Stimulated activated CD8-positive, alpha-beta memory T cell treated with anti-CD3 and anti-CD28 coated beads, Interleukin-4, amount 100 ng/mL, for 24 hours (primary cell): ENCODE measurements at places on chromosomes 7 and 10.

GRCh38 chr7:144854839-144855424 lies 19.1 kb upstream of the TPK1 start:
- DNase-seq = no peak

GRCh38 chr7:158595068-158595467 lies 7.4 kb upstream of the PTPRN2 start:
- no peak for DNase-seq

GRCh38 chr7:1944619-1945210 lies 274.6 kb downstream of the ELFN1 start:
- DNase-seq = no peak

GRCh38 chr10:17179002-17179401 lies 22.5 kb downstream of the TRDMT1 start:
- DNase-seq = no peak

GRCh38 chr7:18421297-18422002 lies 74.1 kb upstream of the HDAC9 start:
- DNase-seq = no peak

GRCh38 chr7:140033036-140033435 lies 29.7 kb downstream of the PARP12 start:
- no peak for DNase-seq

DNA sequence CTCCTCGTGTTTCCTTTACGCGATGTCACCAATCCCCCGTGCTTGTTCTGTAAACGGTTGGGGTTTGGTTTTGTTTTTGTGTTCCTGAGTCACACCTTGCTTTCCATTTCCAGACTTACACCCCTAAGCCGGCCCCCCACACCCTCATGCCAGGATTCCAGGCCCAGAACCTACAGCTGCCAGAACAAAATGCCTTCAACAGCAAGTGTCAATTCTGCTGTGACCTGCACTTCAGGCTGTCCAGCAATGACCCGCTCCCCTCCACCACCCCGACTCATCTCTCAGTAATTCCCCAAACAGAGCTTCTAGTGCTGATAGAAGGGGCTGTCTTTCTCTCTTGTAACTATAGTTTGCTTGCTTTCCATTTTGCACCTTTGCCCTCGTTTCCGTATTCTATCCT lies 722.1 kb upstream of the CELF2 start:
- no peak for DNase-seq

DNA sequence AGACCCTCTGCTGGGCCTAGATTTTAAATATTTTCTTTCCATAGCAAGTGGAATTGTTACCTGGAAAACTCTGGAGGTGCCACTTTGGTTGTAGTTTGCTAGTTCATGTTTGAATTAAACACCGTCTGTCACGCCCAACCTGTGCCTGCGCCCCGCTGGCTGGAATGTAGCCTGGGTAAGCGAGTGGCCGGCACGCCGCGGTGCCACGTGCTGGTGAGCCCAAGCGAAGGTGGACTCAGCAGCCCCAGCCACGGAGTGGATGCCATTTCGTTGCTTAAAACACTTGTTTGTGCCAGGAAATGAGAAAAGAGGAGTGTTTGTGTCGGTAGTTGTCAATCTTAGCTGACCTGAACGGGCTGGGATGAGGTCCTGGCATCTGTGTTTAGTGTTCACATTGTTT lies 2.7 kb downstream of the GET4 start:
- no peak for DNase-seq

GRCh38 chr10:13224210-13224995 lies 9.8 kb downstream of the UCMA start:
- no peak for DNase-seq

- DNase-seq = no peak
These were observed 90.5 kb downstream of the WIPF3 start for GRCh38 chr7:29896685-29897411.

GRCh38 chr7:12638851-12639456 lies 48.5 kb upstream of the ARL4A start:
- DNase-seq = no peak

DNA sequence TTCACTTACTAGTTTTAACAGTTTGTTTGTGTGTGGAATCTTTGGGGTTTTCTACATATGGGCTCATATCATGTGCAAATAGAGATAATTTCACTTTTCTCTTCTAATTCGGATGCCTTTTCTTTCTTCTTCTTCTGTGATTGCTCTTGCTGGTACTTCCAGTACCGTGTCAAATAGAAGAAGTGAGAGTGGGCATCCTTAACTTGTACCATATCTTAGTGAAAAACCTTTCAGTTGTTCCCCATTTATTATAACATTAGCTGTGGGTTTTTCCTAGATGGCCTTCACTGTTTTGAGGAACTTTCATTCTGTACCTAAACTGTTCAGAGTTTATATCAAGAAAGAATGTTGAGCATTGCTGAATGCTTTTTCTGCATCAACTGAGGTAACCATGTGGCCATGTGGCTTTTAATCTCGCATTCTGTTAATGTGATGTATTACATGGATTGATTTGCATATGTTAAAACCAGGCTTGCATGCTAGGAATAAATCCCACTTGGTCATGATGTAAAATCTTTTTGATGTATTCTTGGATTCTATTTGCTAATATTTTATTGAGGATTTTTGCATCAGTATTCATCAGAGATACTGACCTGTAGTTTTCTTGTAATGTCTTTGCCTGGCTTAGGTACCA lies 78.7 kb downstream of the FAM107B start:
- no peak for DNase-seq

- DNase-seq = no peak
These were observed 10.6 kb downstream of the LRIT2 start for GRCh38 chr10:84214612-84215235.

DNA sequence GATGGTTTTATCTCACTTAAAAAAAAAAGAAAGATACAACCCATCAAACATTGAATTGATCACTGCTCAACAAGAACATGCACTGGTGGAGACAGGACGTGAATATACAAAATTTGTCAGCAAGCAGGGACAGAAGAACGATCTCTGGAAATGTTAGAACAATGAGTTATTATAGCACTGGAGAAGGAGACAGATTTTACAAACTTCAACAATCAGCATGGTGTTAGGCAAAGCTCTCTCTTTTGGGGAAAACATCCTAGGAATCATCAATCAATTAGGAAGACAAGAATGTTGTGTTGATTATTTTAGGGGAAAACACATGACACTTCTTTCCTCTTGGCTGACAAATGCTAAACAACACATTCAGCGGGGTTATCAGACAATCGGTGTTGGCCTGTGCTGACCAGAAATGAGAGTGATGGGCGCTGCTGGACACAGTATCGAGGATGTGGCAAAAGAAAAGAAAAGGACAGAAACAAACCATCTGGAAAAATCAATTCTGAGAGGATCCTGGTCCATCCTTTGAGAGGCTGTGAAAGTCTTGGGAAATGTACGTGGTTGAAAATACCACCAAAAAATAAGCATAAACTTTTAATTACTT lies 103.9 kb downstream of the RAPGEF5 start:
- DNase-seq = no peak

DNA sequence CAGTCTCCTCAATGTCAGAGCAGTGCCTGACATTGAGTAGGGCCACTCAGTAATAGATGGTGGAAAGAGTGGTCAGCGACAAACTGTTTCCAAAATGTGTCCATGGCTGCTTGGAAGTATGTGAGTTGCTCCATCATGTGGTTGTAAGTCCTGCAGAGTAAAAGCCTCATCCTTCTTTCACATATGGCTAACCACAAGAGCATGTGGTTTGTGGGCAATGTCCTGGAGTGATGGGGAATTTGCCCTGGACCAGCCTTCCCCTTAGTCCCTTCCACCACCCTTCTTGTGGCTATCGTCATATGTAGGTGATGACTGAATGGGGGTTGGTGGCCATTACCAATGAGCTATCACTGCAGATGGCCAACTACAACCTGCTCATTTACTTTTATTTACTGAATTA lies 33.0 kb upstream of the PLXNA4 start:
- no peak for DNase-seq

GRCh38 chr7:151984612-151985011 lies 28.4 kb downstream of the GALNTL5 start:
- DNase-seq = no peak

DNA sequence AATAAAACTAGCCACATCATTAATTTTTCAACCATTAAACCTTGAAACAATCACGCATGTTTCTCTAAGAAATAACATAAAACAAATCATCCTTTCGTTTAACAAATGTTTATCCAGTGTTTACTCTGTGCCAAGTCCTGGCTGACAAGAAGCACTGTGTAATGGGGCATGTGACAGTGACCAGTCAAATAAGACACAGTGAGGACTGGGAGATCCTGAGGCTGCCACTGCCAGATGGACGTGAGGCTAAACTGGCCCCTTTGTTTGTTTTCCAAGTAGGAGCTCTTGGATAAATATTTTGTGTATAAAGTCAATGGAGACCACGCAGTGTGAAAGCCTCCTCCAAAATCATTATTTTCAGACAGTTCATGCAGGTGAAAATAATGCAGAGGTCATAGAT lies 626.2 kb downstream of the SUGCT start:
- no peak for DNase-seq

GRCh38 chr10:75146780-75147179 lies 35.3 kb downstream of the SAMD8 start:
- no peak for DNase-seq

DNA sequence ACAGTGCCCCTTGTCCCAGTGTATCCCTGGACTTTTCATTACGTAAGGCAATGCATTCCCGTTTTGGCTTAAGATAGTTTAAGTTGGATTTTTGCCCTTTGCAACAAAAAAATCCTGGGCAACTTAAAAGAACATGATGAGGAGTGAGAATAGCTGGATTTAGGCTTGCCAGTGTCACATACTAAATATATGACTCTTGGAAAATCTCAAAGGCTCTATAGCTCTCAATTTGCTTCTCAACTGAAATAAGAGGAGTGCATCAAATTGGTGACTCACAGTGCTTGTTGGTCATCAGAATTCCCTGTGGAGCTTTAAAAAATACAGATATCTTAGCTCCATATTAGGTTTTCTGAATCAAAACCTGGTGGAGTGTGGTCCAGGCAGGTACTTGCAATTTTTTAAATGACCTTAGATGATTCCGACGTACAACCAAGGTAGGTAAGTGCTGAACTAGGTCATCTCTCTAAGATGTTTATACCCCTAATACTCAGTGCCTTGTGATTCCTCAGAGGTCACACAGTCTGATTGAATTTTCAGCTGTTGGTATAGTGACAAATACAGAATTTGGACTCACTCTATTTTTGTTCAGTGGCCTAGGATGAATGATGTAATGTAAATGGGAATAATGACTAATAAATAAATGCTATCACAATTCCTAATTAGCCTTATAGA lies 33.9 kb upstream of the ORC5 start:
- no peak for DNase-seq
